ENCODE measurements at places on chromosomes 6 and 20.
A peak's percentile ranks its signal among the peaks of the same experiment; 100 is the strongest.

GRCh38 chr6:131949909-131950766 is 1.0 kb downstream of the CCN2 start:
- DNase-seq = peak; percentile 73

DNA sequence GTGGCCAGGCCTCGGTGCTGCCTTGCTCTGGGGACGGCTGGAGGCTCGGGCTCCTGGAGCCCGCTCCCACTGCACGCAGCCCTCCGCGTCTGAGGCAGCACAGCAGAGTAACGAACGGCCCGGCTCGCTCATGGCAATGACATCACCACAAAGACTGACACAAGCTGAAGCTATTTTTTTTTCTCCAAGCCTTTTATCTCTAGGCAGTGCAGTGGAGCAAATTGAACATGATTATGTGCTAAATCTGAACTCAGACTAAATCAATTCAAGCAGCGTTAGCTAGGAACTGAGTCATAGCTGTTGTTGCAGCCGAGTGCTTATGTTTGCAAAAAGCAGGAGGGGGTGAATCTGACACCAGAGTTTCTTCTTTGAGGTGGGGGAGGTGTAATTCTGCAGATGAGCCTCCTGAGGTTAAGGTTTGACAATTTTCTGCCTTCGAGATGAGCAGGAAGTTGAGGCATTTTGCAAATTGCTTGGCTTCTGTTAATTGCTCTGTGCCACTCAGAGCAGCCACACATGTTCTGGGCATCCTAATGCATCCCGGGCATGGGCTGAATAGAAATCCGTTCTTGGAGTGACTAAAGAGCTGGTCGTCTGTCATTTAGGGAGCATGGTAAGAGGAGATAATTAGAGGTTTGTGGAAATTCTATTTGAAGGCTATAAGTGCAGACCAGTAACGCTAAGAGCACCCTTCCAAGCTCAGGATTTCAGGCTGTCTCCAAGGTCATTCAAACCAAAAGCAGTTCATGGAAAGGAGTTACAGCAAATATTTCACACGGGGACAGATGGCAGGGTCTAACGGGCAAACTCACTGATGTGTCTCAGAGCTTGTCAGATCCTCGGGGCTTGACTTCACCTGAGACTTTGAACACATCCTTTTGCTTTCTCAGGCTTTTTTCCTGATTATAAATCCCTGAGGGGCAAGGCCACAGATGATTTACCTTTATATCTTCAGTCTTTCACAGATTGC is 155.1 kb upstream of the ENPP5 start:
- peak; percentile 28 for DNase-seq

DNA sequence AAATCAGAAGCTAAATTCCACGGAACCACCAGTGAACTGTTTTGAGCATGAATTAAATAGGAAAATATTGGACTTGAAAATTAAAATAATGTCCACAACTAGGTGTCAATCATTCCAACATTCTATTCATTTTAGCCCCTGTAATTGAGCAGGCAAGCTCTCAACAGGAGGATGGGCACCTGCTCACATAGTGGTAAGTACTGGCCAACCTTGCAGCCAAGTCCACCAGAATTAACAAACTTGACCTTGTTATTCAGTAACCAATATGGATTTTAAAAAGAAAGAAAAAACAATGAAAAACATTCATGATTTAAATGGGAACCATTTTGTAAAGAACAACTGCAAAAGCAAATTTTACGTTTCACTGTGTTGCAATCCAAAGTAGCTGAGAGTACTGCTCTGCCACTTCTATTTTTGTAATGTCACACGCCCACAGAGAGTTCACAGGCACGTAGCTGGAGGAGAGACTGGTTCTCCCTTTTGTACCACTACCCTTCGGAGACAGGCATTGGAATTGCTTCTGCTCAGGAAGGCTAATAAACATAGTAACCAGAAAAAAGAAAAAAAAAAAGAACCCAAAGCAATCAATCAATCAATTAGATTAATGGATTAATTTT is 75.2 kb upstream of the F13A1 start:
- no peak for DNase-seq

DNA sequence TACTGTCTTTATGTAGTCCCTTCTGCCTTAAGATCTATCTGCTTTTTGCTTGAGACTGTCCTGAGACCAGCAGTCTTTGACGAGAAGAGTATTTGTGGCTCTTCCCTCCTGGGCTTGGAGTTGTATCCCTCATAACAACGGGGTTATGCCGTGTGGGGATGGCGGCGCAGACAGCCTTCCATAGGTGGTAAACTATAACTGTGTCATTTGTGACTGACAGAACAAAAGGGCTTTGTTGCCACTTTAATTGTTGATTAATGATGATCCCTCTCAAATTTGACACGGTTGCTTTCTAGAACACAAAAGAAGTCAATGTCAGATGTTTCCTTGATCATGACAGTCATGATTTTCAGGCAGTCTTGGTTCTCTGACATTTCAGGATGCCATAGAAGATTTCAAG is 196.6 kb downstream of the JARID2 start:
- DNase-seq = no peak

DNA sequence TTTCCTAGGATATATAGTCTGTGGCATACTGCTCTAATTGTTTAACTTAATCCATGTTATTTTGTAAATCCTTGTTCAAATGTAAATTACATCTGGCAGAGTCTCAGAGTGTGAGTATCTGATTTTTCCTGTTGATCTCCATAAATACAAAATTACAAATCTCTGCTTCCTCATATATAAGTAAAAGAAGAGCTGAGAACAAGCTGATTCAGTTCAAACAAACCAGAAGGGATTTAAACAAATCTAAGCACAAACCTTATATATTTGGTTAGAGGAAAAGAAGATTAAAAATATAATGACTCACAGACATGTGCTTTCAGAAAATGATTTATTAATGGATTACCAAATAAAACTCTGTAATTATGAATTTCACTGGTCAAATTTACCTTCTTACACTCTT is 37.3 kb downstream of the KIF13A start:
- DNase-seq = no peak

DNA sequence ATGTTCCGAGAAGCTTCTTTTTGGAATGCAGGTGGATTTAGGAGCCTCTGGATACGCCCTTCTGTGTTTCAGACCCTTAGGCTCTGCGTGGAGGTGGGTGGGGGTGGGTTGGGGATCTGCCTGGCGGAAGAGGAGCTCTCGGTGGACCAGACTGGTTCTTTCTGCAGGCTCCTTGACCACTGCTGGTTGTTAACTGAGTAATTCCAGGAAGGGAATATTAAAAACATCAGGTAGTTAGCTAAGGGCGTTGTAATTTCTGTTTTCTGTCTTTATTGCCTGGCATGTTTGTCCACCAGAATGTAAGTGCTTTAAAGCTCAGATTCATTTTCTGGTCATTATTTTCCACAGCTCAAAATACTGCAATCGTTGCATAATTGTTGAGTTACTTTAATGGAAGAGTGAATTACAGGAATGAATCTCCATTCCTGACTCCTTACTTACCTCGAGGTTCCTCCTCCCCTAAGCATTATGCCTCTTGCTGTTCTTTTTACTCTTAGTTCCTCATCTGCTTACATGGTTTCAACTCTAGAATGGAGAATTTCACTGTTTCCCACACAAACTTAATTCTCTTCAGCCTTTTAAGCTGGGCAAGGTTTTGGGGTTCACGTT is 5.9 kb downstream of the CDYL start:
- DNase-seq = no peak

DNA sequence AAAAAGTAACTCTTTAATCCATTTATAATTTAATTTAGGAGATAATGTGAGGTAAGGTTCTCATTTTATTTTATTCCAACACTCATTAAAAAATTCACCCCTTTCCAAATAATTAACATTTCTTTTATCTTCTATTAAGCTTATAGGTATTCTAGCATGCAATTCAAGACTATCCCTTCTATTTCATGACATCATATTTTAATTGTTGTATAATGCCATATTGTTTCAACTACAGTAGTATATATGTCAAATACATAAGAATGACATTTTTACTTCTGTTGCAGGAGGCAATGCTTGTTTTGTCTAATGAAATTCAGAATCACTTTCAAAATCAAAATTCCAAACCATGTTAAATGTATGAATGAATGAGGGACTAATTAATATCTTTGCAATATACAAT is 76.2 kb downstream of the MAFB start:
- no peak for DNase-seq

GRCh38 chr6:123215211-123215610 is 219.2 kb downstream of the CLVS2 start:
- DNase-seq = no peak

GRCh38 chr20:52263757-52264156 is 72.2 kb upstream of the ZFP64 start:
- DNase-seq = no peak

GRCh38 chr6:98295515-98296175 is 538.7 kb upstream of the POU3F2 start:
- DNase-seq = no peak

GRCh38 chr6:23111984-23112383 is 542.6 kb downstream of the HDGFL1 start:
- DNase-seq = no peak

GRCh38 chr20:53986037-53986650 is 84.2 kb downstream of the BCAS1 start:
- DNase-seq = no peak

- no peak for DNase-seq
These were observed 372.6 kb downstream of the UTRN start for GRCh38 chr6:144657691-144658090.

DNA sequence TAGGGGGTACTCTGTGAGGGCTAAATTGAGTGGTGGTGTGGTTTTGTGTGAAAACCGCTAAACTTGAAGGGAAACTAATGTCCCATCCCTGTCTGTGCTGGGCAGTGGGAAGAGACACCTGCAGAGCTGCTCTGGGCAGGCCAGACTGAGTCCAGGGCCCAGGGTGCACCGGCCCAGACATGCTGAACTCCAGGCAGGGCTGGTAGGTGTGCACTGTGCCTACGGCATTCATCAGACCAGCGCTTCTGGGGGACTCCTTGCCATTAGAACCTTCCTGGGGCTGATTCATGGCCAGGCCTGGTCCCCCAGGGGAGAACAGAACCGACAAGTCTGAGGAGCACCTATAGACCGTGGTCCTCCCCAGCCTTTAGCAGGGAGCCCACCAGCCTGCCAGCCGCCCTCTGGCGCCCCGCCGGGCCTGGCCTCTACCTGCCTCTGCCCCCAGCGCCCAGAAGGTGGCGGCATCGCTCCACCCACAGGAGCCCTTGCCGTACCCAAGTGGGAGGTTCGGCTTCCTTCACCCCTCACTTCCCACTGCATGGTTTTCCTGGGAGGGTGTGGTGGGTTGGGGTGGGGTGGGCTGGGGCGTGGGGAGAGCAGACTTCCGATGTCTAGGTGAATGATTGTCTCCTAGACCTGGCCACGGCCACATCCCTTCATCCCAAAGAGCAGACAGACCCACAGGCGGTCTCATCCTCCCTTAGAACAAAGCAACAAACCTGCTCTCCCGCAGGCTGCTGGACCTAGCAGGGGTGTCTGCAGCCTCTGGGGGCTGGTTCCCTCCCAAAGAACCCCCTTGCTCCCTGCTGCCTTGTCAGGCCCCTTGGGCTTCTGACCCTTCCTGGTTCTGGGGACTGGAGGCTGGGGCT is 15.5 kb downstream of the CCDC167 start:
- DNase-seq = no peak

DNA sequence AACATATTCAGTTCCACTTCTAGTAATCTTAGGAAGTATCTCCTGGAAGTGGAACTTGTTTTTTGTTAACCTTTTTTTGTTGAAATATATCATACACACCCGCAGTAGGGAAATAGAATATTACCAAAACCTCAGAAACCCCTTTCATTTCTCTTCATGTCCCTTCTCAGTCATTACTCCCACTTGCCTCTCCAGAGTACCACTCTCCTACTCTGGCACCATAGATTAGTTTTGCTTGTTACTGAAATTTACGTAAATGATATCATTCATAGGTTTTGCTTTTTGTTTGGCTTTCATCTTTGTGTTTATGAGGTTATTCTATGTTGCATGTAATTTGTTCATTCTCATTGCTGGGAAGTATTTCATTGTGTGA is 52.8 kb downstream of the ZFAND3 start:
- no peak for DNase-seq

DNA sequence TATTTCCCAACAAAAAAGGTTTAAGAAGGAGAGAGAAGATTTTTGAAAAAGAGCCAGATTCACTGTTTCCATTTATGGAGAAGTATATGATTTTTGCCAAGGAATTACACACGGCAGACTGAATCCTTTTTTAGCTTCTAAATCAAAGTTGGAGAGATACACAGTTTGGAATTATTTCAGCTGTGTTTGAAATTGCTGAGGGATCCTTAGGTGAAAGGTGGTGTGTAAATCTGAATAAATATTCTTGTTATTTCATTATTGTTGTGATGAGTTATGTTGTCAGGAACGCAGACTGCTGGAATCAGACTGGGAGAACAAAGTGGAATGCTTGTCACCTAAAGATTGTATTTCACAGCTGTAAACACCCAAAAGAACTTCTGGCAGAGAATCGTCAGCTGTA is 168.5 kb upstream of the AKIRIN2 start:
- DNase-seq = no peak

DNA sequence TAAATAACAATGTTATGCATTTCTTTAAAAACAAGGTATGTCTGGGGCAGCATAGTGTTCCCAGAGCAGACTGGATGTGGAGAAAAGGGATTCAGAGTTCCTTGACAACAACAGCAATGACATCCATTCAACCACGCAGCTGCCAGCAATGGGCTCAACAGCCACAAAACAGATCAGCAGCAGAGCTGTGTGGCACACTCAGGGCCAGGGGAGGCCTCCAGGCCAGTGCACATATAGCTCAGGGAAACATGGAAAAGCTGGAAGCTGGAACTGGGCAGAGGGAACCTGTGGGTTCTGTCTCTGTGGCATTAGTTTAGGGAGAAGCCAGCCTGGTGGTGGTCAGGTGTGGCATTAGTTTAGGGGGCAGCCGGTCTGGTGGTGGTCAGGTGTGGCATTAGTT is 148.3 kb downstream of the SMOC2 start:
- DNase-seq = no peak

- DNase-seq = no peak
These were observed 304.6 kb downstream of the CDH4 start for GRCh38 chr20:61556673-61557072.

DNA sequence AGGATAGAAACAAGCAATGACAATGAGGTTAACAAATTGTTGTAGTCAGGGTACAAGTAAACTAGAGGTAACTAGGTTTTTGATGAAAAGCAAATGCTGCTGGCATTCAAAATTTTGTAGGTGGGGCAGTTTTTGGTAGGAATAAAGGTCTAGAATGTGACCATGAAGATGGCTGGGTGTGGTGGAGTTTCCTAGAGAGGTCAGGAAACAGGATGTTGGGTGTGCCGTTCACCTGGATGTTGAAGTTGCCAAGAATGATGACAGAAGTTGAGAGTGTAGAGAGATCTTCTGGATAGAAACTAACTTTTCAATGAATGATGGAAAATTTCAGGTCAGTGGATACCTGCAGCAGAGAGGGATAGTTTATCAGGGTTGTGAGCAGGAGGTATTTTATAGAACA is 22.7 kb downstream of the MAPK14 start:
- no peak for DNase-seq

DNA sequence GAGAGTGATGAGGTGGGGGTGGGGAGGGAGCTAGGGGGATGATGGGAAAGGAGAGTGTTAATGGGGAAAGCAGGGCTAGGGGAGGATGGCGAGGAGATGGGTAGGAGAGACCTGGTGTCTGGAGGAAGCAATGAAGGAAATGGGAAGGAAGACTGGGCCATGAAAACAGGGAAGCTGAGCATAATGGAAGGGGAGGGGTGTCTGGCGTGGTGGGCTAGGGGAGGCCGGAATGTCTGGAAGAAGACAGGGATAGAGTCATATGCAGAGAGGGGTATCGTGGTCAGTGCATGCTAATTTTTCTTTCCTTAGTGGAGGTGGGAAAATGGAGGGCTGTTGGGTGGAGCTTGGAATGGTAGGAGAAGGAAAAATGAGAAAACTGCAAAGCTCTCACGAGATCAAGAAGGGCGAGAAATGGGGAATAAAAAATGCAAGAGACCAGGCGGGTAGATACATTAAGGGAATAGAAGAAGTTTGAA is 423 bp downstream of the KLHDC3 start:
- no peak for DNase-seq

Measured in skeletal muscle cell (primary cell).